ENCODE measurements at places on chromosomes 7 and 10. TPM values are rescaled to one million over a fixed set of nuclear protein-coding genes. Genes with fewer than 3 reads are reported as not detected.

DNA sequence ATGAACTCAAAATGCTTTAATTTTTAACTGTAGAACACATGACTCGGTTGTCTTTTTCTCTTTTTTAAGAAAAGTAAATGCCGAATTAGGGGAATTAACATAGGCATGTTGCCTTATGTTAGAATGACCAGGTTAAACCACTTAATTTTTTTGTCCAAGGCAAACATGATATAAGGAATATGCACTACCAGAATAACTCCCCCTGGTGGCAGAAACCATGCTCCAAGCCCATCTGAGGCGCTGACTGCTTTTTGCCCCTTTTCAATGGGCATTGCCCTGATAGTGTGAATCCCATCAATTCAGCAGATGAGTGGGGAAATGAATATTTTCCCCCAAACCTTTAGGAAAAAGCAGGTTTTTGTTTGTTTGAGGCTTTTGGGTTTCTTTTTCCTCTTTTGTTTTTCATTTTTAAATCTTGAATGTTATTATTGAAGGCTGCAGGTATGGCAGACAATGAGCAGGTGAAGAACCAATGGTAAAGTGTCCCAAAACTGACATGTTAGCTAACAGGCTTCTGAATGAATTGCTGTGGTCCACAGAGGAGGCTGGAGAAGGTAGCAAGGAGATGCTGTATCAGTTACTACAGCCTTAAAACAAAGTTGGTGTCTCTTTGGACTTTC is 284.3 kb downstream of the SORCS3 start:
- no peak for DNase-seq

Gene HIPK2
- 20.9 TPM for total RNA-seq

DNA sequence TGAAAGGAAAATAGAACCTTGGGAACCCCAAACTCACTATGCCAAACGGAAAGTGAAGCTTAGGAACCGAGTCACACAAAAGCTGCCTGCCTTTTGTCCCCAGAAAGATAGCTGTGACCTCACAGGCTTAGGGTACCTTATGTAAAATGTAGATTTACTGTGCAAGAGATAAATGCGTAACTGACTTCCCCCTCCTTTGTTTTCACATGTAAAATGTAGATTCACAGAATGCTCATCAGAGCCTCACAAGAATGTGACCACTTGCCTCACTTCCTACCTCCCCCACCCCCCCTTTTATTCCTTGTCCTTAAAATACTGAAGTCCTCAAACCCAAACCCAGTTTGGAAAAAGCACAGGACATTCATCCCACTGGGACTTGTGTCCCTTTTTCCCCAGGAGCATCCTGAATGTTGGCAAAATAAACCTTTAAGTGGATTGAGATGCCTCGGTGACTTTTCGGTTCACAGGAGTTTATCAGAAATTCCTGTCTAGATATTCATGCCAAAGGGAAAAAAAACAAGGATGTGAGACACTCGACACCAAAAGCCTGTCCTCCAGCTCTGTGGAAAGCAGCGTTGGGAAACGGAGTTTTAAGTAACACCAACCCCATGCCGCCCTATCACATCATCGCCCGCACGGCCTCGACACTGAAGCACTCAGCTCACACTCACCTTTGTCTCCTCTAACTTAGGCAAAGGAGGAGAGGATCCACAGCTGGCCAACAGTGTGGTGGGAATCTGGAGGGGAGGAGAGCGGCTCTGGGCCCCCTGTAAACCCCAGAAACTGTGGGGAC is 45.9 kb downstream of the SVIL start:
- DNase-seq: no peak

- no peak for DNase-seq
Observed at GRCh38 chr7:11332865-11333228, 359.2 kb downstream of the PHF14 start.

DNA sequence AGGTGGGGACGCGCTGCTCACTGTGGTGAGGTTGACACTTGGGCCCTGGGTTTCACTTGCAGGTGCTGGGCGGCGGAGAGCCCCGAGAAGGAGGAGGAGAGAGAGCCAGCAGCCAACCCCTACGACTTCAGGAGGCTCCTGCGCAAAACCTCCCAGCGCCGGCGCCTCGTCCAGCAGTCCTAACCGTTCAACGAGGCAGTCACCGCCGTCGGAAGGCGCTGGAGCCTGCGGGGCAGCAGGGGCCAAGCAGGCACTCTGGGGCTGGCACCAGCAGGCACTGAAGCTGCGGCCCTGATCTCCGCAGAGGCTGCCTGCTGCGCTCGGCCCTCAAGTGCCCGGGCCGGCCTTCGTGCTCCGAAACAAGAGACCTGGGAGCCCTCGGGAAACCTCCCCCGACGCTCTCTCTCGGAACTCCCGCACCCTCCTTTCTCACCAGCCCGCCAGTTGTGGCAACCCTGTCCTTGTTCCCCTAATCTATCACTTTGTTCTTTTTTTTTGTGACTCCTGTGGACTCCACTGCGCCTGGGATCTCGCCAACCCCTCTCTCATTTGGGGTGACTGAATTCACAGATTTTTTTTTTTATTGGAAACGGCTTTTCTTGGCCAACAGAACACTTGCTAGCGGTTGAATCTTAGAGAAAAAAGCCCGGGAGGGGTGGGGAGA is 4.7 kb upstream of the GAD2 start:
- no peak for DNase-seq

Measured in activated naive CD4-positive, alpha-beta T cell treated with anti-CD3 and anti-CD28 coated beads, Interleukin-2, amount 50 U/mL, for 72 hours (primary cell).